Caki2 (cell line): ENCODE measurements at places on chromosomes 7 and 10. TPM values are rescaled to one million over a fixed set of nuclear protein-coding genes. Genes with fewer than 3 reads are reported as not detected.

The TMEM26 gene
- not detected in 2 replicates for total RNA-seq

The STAG3 gene
- not detected in 2 replicates for total RNA-seq

The SEMA3C gene
- total RNA-seq = 49.8 and 69.8 TPM in 2 replicates

The PRSS37 gene
- not detected in 2 replicates for total RNA-seq

The GPR26 gene
- total RNA-seq = not detected in 2 replicates

The SPDYE8 gene
- total RNA-seq = not detected in 2 replicates
